Transverse colon (tissue), 4 donors: ENCODE measurements at places on chromosomes 5 and 9. TPM values are rescaled to one million over a fixed set of nuclear protein-coding genes. Genes with fewer than 3 reads are reported as not detected.

CNTNAP3 gene
- 1.6 TPM for total RNA-seq

LHX2 gene
- total RNA-seq: not detected

DNA sequence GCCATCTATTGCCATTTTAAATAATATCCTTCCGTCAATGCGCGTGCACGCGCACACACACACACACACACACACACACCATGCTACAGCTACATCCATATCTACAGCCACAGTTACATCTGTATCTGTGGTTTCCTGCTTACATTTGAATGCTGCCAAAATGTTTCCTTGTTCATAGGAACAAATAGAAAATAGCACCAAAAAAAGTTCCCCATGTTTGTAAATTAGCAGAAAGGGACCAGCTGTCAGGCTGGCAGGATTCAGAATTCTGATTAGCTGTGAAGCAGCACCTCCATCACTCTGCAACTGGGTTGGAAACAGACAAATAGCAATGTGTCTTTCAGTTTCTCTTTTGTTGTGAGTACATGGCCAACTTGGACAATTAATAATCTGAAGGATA lies 601.5 kb downstream of the IRX1 start:
- H3K4me3 ChIP-seq: no peak overlapping the region
- DNase-seq: no peak
- H3K4me1 ChIP-seq: no peaks in the 10 kb centered on the region
- H3K36me3 ChIP-seq: no peaks in the 10 kb centered on the region
- H3K27ac ChIP-seq: no peak overlapping the region

DNA sequence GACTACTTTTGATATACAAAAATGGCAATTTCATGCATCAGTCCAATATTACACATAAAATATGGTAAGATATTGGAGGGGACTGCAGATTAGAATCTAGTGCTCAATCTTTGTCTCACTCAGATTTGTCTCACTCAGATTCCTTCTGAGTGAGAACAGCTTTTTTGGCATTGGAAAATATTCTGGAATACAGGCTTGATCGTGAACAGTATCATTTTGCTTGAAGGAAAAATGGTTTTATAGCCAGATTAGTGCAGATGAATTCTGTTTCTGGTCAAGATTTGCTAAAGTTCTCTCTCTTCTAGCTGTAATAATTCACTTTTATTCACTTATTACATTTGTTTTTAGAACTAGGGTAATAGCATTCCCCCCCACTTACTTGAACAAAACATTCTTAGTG lies 51.2 kb downstream of the MAN2A1 start:
- no peaks in the 10 kb centered on the region for H3K36me3 ChIP-seq
- no peak overlapping the region for H3K4me3 ChIP-seq
- no peaks in the 10 kb centered on the region for H3K27me3 ChIP-seq
- H3K27ac ChIP-seq: no peak overlapping the region
- peaks cover 8% of the 10 kb centered on the region for H3K4me1 ChIP-seq

- H3K4me1 ChIP-seq: no peaks in the 10 kb centered on the region
- no peak overlapping the region for H3K4me3 ChIP-seq
- no peak for DNase-seq
- H3K27ac ChIP-seq: no peak overlapping the region
- no peaks in the 10 kb centered on the region for H3K27me3 ChIP-seq
Observed at GRCh38 chr5:104170926-104171325, 608.3 kb upstream of the NUDT12 start.

BAAT gene
- not detected for total RNA-seq
